ENCODE measurements at places on chromosomes 5 and 9. TPM values are rescaled to one million over a fixed set of nuclear protein-coding genes. Genes with fewer than 3 reads are reported as not detected.

The C5orf46 gene
- total RNA-seq: 60.7 TPM

GRCh38 chr5:178123094-178123965 lies 7.5 kb upstream of the RMND5B start:
- peak; percentile 58 for DNase-seq

DNA sequence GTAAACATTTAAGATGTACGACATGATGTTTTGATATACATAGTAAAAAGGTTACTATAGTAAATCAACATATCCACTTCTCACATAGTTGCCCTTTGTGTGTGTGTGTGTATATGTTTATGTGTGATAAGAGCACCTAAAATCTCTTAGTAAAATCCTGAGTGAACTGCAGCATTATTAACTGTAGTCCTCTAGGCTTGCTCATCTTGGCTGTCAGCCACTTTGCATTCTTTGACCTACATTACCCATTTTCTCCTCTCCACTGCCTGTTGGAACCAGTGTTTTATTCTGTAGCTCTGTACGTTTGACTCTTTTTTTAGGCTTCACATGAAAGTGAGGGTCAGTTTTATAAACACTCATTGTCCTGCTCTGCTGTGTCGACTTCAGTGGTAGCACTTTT lies 24.4 kb downstream of the C5orf22 start:
- DNase-seq: no peak

DNA sequence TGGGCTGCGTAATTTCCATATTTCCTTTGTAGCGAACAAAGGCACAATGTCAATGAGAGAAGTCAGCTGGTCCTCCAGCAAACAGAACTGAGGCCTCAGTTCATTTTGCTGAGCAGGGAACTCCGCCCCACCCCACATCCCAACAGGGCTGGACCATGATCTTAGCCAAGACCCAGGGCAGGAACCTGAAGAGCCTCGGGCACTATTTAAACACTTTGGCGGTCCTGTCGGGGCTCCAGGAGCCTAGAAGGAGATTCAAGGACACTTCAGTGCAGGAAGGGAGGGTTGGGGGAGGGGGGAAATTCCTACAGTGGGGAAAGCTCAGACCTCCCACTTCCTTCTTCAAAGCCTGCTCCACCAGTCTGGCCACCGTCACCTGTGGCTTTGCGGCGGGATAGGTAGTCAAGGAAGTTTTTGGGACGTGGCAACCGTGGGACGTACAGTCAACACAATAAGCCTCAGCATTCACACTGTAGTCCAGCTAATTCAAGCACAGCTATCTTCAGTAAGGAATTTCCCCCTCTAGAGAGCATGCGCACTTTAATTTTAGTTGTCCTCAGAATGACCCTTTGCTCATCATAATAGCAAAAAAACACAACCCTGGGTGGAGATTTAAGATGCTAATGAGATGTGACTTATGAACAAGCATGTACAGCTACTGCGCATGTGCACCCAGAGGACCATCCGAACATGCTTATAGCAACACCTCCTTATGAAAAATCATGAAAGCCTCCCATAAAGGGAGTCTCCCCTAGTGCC lies 30.9 kb downstream of the S1PR3 start:
- peak; percentile 78 for DNase-seq

- DNase-seq: no peak
Observed at GRCh38 chr9:101139082-101139481, 110.6 kb downstream of the PLPPR1 start.

DNA sequence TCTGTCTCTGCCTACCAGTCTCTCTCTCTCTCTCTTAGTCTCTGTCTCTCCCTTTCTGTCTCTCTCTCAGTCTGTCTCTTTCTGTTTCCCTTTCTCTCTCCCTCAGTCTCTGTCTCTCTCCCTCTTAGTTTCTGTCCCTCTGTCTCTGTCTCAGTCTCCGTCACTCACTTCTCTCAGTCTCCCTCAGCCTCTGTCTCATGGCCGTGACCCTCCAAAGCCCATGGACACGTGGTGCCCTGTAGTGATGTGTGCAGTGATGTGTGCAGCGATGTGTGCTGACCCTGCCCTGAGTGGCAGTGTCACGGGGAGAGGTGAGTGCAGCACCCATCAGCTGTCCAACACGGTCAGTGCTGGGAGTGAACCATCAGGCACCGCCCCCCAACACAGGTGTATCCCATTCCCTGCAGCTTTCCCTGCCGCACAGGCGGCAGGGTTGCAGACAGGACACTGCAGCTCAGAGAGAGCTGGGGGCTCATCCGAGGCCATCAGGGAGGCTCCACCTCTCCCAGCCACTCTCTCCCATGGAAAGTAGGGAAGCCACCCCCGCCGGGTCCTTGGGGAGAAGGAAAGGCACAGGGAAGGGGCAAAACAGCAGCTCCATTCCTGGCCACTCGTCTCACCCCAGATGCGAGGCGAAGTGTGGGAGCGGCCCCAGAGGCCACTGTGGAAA lies 794 bp upstream of the LRRC14B start:
- no peak for DNase-seq

Data from umbilical cord (tissue), 2 donors.